ENCODE measurements at places on chromosomes 16 and 17.
A peak's percentile ranks its signal among the peaks of the same experiment; 100 is the strongest.

DNA sequence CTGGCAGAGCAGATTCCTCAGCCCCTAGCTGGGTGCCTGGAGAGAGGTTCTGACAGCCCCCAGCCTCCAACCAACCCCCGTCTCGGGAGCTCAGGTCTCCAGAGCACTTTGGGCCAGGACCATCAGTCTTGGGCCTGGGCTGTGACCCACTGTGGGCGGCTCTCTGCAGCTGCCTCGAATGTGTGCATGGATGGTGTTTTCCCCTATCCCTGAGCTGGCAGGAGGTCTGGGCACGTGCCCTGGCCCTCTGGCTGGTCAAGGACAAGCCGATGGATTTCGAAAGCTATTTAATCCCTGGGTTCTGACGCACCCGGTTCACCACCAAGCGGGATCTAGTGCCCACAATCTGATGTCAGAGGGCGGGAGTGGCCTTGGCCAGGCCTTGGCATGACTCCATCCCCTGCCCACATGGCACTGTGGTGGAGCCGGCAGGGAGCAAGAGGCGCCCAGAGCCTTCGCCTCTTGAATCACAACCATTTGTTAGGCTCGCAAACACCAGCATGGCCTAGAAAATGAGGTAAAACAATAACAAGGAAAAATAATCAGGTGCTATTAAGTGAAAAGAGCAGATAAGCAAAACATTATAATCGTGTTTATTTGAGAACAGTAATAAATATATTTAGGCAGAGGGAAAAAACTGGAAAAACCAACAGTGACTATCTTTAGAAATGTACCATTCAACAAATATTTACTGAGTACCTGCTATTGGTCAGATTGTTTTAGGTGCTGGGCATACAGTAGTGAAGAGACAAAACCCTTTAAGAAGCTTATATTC, 69.3 kb upstream of the TOB1 start:
- H3K27ac ChIP-seq, result no peak overlapping the region
- DNase-seq, result no peak
- H3K36me3 ChIP-seq, result no peaks in the 10 kb centered on the region
- no peak overlapping the region for H3K4me3 ChIP-seq
- H3K27me3 ChIP-seq, result no peaks in the 10 kb centered on the region
- H3K4me1 ChIP-seq, result peaks cover 41% of the 10 kb centered on the region

DNA sequence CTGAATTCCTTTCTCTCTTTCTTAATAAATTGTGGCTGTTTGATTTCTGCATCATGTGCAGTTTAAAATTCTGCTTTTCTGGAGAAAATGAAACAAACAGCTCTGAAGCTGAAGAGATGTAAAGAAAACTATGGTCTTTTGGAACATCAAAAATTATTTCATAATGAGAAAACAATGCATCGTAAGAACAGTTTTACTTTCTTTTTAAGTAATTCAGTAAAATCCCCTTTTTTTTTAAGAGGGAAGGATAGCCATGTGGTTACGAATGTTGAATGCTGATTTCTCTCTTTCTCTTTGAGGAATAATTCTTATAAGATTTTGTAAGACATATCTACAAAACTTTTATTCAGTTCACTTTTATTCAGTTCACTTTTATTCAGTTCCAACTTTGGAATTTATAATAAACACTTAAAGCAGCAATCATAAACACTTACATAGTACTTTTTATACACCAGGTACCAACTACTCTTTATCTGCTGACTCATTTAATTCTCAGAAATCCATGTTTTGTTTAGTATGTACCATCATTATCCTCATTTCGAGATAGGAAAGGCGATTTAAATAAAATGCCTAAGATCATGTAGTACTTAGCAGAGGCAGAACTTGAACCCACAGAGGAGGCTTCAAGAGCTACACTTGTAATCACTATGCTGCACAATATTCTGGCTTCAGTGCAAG, 26.6 kb downstream of the CNTNAP4 start:
- DNase-seq, result no peak
- no peaks in the 10 kb centered on the region for H3K4me1 ChIP-seq
- no peaks in the 10 kb centered on the region for H3K36me3 ChIP-seq
- no peak overlapping the region for H3K27ac ChIP-seq

- no peak overlapping the region for H3K4me3 ChIP-seq
- H3K27ac ChIP-seq, result no peak overlapping the region
- peaks cover 5% of the 10 kb centered on the region for H3K36me3 ChIP-seq
- DNase-seq, result no peak
- H3K4me1 ChIP-seq, result no peaks in the 10 kb centered on the region
Observed at GRCh38 chr16:55613613-55614335, 42.0 kb upstream of the SLC6A2 start.

GRCh38 chr17:76998839-76999238, 130.6 kb downstream of the MGAT5B start:
- peak overlapping the region; percentile 43 for H3K27ac ChIP-seq
- DNase-seq, result no peak
- H3K36me3 ChIP-seq, result no peaks in the 10 kb centered on the region
- peaks cover 3% of the 10 kb centered on the region for H3K27me3 ChIP-seq
- H3K4me3 ChIP-seq, result no peak overlapping the region
- peaks cover 43% of the 10 kb centered on the region for H3K4me1 ChIP-seq

DNA sequence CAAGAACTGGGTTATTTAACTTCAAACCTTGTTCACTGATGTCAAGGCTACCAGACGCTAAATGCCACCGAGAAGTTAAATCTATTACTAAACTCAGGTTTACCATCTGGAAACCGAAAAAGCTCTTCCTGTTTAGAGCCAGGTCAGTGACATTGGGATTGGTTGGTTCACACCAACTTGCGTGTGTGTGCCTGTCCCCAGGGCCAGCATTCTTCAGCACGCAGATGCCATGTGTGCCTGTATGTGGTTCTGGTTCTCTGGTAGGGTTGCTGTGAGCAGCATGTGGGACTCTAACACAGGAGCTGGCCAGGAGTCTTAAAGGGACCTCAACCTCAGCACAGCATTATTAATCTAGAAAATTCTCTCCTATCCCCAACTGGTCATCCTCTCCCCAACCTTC, 18.1 kb upstream of the TBX2 start:
- peaks cover 17% of the 10 kb centered on the region for H3K27me3 ChIP-seq
- no peak for DNase-seq
- H3K36me3 ChIP-seq, result no peaks in the 10 kb centered on the region
- H3K4me1 ChIP-seq, result peaks cover 50% of the 10 kb centered on the region
- H3K4me3 ChIP-seq, result no peak overlapping the region

DNA sequence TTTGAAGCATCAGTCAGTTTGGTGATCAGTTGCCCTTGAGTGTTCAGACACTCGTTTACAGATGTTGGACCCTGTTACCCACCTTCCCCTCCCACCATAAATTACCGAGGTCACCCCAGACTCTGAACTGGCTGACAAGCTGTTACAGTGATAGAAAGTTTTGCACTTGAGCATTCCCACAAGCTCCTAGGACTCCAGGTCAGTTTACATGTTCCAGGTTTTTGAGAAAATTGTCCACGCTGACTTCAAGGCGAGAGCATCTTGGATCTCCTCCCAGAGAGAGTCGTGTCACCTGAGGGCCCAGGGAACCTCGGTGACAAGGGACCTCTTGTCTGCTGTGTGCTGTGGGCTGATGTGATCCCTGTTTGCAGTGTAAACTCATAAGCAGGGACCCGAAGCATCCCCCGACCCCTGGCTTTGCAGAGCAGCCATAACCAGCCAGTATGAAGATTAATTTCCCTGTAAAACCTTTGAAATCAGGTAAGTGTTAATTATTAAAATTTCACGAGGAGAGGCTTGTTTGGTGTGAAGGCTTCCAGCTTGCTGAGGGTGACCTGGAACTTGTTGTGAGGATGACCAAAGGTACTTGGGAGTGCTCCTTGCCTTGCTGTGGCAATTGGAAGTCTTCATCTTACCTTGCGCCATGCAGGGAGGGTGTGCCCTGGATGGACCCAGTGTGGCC, 91.2 kb downstream of the CMIP start:
- H3K27ac ChIP-seq, result no peak overlapping the region
- no peak for DNase-seq
- peaks cover 50% of the 10 kb centered on the region for H3K4me1 ChIP-seq
- H3K36me3 ChIP-seq, result peaks cover 4% of the 10 kb centered on the region
- no peak overlapping the region for H3K4me3 ChIP-seq
- no peaks in the 10 kb centered on the region for H3K27me3 ChIP-seq

DNA sequence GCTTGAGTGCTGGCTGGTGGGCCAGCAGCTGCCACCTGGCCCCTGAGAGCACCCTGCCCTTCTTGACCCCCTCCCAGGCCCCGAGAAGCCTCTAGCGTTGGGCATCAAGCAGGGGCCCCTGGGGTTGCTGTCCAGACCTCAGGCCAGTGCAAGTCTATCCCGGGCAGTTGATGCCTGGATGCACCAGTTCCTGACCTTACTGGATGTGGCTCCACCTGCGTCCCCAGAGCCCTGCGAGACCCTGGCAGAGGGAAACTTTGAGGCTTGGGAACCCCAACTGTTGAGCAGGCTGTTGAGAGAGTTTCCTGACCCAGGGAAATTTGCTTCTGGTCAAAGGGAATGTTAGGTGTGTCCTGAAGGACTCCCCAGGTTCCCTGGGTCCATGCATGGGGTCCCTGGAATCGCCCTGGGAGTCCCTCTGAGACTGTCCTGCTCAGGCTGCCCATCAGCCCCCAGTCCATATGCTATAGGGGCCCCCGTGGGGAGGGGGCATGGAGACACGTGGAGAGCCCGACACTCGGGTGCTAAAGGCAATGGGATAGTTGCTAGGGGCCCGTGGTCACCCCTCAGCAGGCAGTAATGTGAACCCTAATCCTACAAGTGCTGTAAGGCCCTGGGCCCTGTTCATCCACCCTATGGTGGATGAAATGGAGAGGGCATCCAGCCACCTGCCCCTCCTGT, 46.4 kb downstream of the RAB11FIP4 start:
- no peak overlapping the region for H3K27ac ChIP-seq
- H3K4me1 ChIP-seq, result peaks cover 6% of the 10 kb centered on the region
- no peaks in the 10 kb centered on the region for H3K36me3 ChIP-seq
- DNase-seq, result no peak

DNA sequence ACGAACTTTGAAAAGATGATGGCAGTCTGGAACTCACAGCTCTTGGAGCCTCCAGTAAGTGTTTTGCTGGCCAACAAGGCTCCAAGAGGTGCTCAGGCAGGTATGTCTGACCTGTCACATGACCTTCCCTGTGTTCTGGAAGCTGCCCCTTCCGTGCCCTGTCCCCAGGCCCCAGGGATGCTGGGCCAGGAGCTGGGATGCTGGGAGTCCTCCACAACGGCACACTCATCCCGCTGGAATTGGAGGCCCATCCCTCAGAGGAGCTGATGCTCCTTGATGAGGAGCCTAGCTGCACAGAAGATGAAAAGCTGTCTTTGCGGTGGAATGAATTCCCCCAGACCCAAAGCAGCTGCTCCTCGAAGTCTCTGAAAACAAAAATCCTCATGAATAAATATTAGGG, 47.8 kb downstream of the HOXB1 start:
- no peaks in the 10 kb centered on the region for H3K36me3 ChIP-seq
- no peak for DNase-seq
- H3K27me3 ChIP-seq, result peaks cover 71% of the 10 kb centered on the region
- no peak overlapping the region for H3K27ac ChIP-seq

Data from neural crest cell (in vitro differentiated cells).